DMS153 (cell line): ENCODE measurements at places on chromosomes 12 and 14.

DNA sequence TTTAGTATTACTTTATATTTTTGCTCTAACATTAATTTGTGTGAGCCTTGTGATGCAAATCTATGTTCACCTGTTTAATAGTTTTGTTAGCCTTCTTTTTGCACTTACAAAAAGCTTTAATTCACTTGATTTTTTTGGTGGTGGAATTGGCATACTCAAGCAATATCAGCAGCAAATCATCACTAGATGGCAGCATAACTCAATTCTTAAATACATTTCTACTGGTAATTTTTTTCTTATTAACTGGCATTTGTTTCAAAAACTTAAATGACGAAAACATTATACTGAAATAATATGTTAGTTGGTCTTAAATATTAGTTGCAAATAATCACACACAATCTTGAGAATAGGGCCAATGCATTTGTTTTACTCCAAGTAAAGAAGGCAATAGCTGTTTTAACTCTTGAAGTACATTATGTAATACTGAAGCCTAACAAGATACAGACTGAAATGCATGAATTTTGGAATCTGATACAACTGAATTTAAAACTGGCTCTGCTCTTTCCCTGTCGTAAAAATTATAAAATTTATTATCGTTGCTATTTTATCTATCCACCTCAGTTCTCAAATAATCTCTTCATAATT is 151.5 kb downstream of the ATXN7L3B start:
- DNase-seq, result no peak

DNA sequence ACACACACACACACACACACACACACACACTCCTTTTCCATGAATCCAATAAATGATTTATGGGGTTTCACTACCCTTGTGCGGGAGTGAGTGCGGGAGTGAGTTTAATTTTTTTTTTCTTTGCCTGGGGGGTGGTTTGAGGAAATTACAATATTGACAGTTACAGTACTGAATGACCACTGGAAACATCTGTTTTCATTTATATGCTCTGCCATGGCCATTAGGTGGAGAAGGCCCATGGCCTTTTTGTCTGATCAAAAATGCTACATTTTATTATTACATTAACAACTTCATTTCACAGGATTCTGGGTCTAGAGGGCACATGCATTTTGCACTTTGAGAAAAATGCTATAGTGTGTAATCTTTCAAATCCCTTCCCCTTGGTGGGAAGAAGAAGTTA is 5.9 kb downstream of the TBX3 start:
- no peak for DNase-seq

- DNase-seq, result no peak
Measured at GRCh38 chr12:63326260-63326659, 175.3 kb upstream of the AVPR1A start.

- DNase-seq, result no peak
Measured at GRCh38 chr14:39469094-39469710, 37.0 kb upstream of the FBXO33 start.

DNA sequence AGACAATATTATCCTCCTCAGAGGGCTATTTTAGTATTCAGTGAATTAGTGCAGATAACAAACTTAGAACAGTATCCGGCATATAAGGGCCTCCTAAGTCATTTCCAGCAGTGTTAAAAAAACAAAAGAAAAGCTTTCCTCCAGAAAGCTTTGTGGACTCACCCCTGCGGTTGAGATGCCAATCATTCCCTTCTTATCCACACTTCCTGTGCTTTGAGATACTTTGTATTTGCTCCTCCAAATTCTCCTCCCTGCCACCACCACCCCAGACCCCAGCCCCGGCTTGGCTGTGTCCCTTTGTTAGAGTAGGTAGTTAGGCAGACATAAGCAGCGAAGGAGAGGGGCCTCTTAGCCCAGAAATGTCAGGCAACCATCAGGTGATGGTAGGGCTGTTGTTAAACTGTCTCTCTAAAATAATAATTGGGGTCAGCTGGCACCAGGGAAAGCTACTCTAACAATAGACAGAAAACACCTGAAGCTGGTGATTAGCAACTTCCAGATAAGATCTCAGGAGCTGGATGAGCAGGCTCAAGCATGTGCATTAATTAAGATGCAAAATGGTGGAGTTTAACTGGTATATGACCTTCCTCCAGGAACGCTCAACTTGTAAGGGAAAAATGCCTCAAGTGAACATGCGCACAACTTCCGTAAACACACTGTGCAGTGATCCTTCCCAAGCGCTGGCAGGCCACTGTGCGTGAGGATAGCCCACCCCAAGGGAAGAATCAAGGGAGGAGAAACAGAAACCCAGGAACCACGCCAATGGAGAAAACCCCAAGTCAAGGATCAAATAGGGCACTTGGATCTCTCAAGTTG is 152.1 kb upstream of the EEA1 start:
- no peak for DNase-seq

DNA sequence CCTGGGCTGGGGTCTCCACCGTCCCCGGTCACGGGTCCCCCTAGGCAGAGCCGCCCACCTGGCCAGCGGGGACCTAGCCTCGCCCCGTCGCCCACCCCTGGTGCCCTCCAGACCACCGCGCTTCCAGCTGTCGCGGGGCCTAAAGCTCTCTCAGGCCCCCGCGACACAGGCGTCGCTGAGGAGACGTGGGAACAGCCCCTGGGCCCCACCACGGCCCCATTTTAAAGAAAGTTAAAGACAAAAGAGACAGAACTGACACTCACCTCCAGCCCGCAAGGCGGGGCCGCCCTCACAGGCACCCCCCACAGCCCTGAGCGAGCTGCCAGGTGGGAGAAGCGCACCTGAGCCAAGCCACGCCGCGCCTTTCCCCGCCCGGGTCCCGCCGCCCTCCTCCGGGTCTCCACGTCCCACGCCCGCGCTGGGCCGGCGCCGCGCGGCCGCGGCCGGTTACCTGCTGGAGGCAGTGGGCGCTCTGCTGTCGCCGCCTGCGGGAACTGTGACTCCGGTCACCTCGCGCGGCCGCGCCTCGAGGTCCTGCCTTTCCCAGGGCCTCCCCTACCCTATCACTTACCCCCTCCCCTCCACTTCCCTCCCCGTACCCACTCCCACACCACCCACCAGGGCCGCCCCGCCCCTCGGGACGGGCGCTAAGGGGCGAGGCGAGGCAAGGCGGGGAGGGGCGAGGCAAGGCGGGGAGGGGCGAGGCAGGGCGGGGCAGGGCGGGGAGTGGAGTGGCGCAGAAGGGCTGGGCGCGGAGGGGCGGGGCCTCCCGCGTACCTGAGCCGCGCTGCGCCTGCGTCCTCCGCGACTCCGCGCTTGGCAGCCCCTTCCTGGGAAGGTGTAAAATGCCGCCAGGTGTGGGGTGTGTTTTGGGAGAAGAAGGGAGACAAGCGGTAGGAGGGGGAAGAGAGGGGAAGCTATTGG is 31.2 kb downstream of the TC2N start:
- DNase-seq, result peak; percentile 70

GRCh38 chr12:123085730-123086487 is 65.0 kb downstream of the PITPNM2 start:
- peak; percentile 79 for DNase-seq

DNA sequence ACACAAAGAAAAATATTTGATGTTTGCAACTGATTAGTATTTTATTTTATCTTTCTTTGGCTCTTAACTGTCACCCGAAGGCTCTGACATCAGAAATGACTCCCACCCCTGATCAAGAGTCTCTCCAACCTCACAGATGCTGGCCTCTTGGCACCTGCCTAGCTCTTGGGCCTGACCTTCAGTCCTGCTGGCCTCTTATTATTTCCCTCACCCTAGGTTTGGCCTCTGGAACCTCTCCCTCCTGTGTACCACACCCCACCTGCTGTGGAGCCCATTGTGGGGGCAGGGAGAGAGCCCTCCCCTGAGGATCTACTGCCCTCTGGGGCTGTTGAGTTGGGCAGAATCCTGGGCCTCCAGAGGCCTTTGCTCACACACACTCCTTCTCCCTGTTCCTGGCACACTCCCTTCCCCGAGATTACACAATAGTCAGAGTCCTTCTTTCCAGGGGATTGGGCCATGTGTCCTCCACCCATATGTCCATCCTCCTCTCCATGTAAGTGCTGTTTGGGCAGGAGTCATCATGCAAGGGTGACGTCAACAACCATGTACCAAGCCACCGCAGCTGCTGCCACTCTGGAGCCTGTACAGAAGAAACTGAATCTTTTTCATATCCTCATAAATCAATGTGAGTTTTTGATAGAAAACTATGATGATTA is 124.3 kb downstream of the RASSF9 start:
- DNase-seq, result no peak

- DNase-seq, result no peak
Measured at GRCh38 chr14:65594153-65594881, 181.8 kb downstream of the FUT8 start.

- no peak for DNase-seq
Measured at GRCh38 chr12:24591079-24591626, 357.7 kb downstream of the BCAT1 start.

DNA sequence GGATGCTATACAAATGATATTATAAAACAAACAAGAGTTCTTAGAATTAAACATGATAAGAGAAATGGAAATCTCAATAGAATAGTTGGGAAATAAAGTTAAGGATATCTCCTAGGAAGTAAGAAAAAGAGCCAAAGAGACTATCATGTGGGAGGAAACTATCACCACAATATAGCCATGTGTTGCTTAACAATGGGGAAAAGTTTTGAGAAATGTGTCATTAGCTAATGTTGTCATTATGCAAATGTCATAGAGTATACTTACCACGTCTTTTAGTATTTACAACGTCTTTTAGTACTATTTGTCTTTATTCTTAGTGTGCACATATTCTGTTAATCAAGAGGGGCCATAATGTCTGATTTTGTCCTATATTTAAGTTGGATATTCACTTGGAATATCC is 58.7 kb downstream of the ZNF641 start:
- DNase-seq, result no peak

DNA sequence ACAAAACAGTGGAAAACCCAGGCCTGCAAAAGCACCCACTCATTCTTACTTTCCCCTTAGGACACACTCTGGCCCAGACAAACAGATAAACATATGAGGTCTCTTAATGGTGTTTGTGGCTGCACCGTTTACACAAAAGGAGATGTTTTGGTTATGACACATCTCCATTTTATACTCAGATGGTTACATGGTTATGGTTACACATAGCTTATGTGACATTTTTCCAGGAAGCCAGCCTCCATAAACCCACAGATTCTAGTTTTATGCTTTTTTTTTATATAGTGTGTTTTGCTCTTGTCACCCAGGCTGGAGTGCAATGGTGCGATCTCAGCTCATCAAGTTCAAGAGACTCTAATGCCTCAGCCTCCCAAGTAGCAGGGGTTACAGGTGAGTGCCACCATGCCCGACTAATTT is 3.5 kb upstream of the KLRD1 start:
- no peak for DNase-seq

GRCh38 chr12:89384050-89384758 is 31.9 kb upstream of the DUSP6 start:
- no peak for DNase-seq

DNA sequence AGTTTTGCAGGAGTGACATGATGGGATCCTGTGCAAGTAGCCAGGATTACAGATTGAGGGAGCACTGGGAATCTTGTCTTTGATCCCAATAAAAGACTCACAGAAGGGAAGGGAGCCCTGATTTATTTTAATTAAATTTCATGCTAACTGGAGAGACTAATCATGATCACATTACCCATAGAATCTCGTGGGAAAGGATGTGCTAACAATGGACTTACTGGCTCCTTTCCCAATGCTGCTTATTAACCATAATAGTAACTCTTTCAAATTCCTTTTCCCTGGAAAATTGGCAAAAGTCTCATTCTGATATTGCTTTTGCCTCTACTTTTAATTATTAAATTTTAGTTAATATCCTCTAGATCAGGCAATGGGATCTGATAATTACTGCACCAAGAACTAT is 174.8 kb upstream of the AVPR1A start:
- DNase-seq, result no peak

DNA sequence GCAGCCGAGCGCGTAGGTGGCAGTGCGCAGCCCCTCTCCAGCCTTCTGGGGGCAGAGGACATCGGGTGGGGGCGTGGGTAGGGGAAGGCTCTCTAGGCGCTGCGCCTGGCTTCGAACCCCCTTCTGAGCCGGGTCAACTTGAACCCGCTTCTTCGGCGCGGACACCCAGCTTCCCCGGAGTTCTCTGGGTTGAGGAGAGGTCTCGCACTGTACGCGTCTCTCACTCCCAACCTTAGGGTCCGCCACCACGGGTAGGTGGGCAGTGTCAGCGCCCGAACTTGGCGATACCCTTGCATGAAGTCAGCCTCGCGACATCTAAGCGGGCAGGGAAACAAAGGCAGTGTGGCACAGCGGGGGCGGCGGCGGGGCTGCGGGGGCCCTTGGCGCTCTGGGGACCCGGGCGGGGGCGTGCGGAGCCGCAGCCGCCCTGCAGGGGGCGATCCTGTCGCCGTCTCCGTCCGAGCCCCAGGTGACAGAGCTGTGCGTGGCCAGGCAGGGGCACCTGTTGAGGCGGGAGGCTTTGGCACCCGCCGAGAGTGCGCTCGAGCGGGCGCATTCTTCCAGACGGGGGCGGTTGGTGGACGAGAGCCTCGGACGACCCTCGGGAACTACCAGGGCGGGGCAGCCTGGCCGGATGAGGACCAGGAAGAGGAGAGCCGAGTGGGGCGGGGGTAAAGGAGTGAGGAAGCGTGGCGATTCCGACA is 1.1 kb downstream of the GALNT16 start:
- DNase-seq, result no peak

- DNase-seq, result no peak
Measured at GRCh38 chr12:127343940-127344339, 923.0 kb upstream of the TMEM132C start.

GRCh38 chr12:46553911-46554310 is 181.3 kb upstream of the SLC38A2 start:
- no peak for DNase-seq

DNA sequence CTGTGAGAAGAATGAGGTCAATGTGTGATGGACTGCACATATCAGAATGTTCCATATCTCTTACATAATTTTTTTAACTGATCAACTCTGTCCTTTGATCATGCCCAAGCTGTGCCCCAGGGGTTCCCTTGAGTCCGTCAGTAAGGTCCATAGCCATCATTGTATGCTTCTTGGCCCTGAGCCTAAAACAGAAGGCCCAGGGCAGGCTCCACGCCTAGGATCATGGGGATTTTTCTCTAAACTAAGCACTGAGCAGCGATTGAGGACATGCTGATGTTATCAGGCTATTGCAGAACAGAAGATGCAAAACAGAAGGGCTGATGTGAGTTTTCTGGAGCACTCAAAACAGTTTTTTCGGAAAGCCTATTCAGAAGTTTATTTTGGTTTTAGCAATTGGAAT is 20.9 kb downstream of the RNASE9 start:
- no peak for DNase-seq

DNA sequence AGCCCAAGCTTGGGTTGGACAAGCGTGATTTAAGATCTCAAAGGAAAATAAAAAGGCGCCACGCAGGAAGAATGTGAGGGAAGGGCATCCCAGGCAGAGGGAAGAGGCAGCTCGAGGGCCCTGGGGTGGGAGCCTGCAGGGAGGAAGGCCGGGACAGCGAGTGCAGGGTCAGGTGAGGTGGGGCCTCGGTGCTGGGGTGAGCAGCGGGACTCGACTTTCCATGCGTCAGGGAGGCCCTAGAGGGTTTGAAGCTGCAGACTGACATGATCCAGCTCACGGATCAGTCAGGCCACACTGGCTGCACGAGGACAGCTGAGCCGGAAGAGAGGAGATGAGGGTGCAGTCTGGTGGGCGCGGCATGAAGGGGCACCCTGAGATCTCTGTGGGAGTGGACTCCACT is 145.8 kb downstream of the RBM19 start:
- DNase-seq, result no peak

GRCh38 chr12:48826209-48826855 is 8.0 kb downstream of the CACNB3 start:
- no peak for DNase-seq
